ENCODE measurements at places on chromosomes 13 and 19. TPM values are rescaled to one million over a fixed set of nuclear protein-coding genes. Genes with fewer than 3 reads are reported as not detected.
A peak's percentile ranks its signal among the peaks of the same experiment; 100 is the strongest.

GRCh38 chr13:105016266-105016665 is 1519.2 kb downstream of the EFNB2 start:
- no peak for DNase-seq

- peak; percentile 73 for DNase-seq
These were observed 704.7 kb downstream of the DIAPH3 start for GRCh38 chr13:59458908-59459579.

DNA sequence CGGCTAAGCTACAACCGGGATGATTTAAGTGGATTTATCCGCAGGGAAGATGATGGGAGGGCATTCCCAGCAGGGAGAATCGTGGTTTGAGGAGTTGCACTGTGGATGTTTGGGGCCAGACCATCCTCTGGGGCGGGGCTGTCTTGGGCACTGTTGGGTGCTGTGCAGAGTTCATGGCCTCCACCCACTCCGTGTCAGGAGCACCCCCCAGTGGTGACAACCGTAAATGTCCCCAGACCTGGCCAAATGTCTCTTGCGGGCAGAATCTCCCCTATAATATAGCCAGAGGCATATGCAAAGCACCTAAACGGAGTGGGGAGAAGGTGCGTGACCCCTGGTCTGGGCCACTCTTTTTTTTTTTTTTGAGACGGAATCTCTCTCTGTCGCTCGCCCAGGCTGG is 40.2 kb downstream of the SMIM24 start:
- DNase-seq: no peak

Gene EPS8L1
- total RNA-seq: 4.3 TPM

Gene TPRX1
- not detected for total RNA-seq

GRCh38 chr13:110329798-110330461 is 22.8 kb downstream of the COL4A2 start:
- DNase-seq: peak; percentile 44

GRCh38 chr19:49895566-49896297 is 955 bp downstream of the IL4I1 start:
- no peak for DNase-seq

Gene FGF21
- not detected for total RNA-seq

DNA sequence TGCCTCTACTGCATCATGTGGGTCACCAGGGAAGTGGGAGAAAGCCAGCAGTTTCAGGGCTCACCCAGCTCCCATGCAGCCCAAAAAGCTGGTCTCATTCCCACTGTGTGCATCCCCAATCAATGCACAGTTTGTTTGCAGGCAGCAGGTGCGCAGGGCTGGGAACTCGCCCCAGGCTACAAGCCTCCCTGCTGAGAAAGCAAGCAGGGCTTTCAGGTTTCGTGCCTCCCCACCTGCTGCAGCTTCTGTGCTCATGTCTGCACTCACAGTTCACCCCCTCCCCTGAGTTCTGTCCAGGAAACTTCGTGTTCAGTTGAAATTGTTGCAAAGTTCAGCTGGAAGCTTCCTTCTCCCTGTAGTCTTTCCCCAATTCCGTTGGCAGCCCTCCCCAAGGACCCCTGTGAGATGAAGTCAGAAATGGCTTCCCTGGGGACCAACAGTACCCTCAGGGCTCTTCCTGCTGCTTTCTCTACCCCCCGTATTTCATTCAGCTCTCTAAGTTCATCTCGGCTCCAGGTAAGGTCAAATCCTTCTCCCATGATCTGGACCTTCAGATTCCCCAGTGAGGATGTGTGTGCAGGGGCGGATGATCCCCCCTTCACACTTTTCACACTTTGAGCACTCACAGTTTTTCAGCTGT is 10.3 kb upstream of the KLK3 start:
- DNase-seq: no peak

Gene RUBCNL
- total RNA-seq: 0.21 TPM

- DNase-seq: no peak
These were observed 102.0 kb downstream of the FOXO1 start for GRCh38 chr13:40564342-40565001.

Gene SOHLH2
- total RNA-seq: 0.33 TPM

GRCh38 chr19:2326699-2327360 is 1.6 kb downstream of the LSM7 start:
- DNase-seq: no peak

Gene GARIN5A
- total RNA-seq: 8.6 TPM

Gene KLK8
- not detected for total RNA-seq

Gene PGLYRP2
- total RNA-seq: not detected

GRCh38 chr19:16375157-16375935 is 50.7 kb downstream of the KLF2 start:
- no peak for DNase-seq

Gene LRFN3
- total RNA-seq: 5.6 TPM

Gene HSPB6
- not detected for total RNA-seq

- no peak for DNase-seq
These were observed 13.2 kb upstream of the ASF1B start for GRCh38 chr19:14149509-14149994.

Gene NLRP9
- not detected for total RNA-seq

Gene PODNL1
- total RNA-seq: 4.9 TPM

- peak; percentile 9 for DNase-seq
These were observed 75.6 kb upstream of the KL start for GRCh38 chr13:32940601-32941000.

Gene FGF22
- not detected for total RNA-seq

DNA sequence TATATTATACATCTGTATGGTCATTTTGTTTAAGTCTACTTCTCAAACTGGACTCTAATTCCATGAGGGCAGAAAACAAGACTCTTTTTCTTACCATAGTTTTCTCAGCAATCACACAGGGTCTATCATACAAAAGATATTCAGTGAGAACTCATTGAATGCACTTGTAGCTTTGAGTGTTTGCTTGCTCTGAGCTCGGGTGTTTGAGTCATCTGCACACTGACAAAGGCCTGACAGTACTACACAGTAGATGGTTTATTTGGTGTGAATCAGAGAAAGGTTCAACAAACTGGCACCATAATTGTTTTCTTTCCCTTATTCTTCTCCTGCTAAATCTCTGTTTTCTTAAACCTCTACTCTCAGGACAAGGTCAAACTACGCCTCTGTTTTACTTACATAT is 586.4 kb downstream of the LMO7 start:
- no peak for DNase-seq

Gene ING1
- total RNA-seq: 8.4 TPM

Measured in H4 (cell line).